ENCODE measurements at places on chromosomes 4 and X. TPM values are rescaled to one million over a fixed set of nuclear protein-coding genes. Genes with fewer than 3 reads are reported as not detected.

DNA sequence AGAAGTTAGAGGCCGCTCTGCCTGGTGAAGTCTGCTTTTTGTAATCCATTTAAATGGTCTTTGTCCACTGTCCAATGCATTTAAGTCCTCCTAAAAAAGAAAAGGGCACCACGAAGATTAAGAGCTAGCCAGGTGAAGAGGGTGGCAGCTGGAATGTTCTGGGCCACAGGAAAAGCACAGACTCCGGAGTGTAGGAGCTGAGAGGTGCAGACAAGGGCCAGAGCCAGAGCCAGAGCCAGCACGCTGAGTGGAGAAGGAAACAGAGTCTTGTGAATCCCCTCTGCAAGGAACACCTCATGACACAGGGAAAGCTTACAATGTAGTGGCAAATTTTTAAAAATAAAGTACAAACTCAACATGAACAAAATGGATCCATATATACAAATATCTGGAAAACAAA lies 83.6 kb downstream of the TSPAN5 start:
- no peak for DNase-seq

FAT4 gene
- total RNA-seq = 1.1 TPM

DNA sequence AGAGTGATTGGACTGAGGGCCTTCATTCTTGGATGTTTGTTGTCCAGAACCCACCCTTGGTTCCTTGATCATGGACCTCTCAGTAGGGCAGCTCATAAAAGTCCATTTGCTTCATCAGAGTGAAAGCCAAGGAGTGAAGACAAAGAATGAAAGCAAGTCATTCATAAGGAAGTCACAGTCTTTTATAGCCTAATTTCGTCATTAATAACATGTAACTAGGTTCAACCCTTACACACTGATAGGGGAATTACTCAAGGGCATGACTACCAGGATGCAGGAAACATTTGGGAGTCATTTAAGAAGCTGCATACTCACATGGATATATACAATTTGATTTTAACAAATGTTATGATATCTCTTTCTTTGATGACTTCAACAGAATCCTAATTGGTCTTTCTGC lies 95.2 kb downstream of the RPA4 start:
- no peak for DNase-seq

DNA sequence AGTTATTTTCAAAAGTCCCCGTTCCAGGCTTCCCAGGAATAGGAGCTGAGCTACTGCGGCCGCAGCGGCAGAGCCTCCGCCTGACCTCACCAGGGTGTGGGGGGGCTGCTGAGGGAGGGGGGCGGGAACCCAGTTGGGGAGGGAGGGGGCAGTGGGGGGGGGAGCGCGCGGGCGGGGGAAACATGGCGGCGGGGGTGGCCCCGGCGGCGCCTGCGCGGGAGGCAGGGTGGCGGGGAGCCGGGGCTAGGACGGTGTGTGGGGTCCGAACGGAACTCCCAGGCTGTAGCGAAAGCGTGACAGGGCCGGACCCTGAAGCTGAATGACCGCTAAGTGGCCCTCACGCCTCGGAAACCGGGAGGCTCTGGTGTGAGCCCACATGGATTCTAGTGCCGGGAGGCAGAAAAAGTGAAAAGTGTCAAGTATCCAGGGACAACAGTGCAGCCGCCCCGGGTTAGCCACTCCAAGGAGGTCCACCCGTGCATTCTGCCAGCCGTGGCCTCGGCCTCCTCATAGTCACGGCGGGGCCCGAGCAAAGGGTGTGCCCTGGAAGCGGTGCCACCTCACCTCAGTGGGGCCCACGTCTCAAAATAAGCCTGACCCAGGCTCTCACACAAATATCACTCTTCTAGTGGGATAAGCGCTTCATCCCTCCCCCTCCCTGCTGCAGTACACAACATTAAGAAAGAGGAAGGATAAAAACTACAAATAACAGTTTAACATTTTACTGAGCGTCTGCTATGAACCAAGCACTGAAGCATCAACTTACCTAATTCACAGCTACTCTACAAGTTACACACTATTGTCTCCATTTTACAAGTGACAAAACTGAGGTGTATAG lies at the start of gene KLHL13:
TSS of gene KLHL13 (minus strand) at position 98 of the 838 bp plus-strand sequence. CDS start 88,337 bp downstream, outside the sequence.
- DNase-seq = peak; percentile 3

DNA sequence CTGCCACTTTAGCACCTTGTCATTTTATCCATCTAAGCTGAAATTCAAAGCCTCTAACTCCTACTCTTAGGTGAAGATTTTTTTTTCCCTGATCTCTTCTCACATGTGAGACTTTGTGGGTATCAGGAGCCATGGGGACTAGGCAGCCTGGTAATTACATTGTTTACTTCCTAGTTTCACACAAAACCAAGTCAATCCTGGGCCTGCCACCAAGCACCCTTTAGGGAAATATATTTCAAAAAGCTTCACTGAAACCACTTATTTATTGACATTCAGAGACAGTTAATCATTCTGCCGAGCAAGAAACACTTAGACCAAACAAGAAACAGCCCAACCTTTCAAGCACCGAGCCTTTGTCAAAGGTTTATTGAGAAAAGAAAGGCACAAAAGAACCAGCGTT lies 200.0 kb downstream of the RELL1 start:
- no peak for DNase-seq

ZMAT1 gene
- 0.16 TPM for total RNA-seq

DNA sequence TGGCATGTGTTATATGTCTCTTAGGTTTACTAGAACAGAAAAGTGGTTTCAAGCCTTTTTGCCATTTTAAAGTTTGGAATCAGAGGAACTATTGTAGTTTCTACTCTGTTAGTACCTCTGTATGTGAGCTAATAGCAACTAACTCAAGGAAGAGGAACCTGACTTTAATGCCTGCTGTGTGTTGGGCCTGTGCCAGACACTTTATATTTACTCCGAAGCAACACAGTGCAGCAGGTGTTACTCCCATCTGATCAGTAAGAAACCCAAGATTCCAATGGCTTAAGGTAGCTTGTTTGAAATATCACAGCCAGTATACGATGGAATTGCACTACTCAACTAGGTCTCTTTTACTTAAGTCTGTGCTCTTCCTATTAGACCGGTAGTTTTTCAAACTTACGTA lies 79.2 kb downstream of the USP9X start:
- no peak for DNase-seq

DNA sequence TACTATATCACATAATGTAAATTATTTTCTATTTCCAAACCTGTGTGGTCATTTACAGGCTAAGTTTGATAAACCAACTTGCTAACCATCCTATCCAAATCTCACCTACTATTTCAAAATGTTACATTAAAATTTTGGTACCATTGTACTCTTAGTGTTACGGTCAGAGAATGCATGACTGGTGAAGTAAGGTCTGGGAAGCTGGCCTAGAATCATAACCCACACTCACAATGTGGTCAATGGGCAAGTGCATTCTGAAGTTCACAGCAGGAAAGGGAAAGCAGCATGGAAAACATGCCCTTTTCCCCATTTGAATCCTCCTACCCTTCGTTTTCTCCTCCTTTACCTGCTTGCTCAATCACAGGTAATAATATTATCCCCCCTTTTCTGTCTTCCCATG lies 54.4 kb downstream of the PPP3CA start:
- DNase-seq = no peak

DNA sequence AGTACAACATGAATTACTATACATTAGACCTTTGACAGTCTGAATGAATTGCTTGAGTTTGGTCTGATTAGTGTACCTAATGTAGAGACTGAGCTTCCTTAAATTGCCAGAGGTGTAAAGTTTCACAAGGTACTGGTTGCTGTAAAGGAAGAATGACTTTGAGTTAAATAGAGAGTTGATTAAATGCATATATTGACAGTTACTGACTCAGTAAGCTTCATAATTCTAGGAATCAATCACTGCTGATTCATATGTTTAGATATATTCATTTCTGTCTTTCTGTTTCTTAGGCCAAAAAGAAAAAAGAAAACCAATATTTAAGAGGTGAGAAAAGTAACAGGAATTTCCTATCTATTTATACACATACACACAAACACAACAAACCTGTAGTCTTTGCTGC lies 16.2 kb upstream of the ART3 start:
- DNase-seq = no peak

DNA sequence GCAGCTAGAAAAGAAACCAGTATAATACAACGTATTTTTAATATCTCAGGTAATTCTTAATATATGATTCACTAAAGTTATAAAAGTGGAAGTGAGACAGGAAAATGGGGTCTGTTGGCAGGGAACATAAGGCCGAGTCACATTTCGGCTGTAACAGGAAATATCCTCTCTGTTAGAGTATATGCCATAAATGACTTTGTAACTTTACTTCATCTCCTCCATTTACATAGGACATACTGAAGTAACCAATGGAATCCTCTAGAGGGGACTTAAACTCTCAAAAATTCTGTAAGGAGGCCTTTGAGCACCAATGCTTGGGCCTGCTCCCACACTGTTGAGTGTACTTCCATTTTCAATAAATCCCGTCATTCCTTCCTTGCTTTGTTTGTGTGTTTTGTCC lies 71.3 kb downstream of the ANKRD17 start:
- DNase-seq = peak; percentile 41

PNMA6F gene
- not detected for total RNA-seq
